ENCODE measurements at places on chromosomes 2 and 18.

- DNase-seq = no peak
Measured at GRCh38 chr2:45904267-45904945, 252.9 kb downstream of the PRKCE start.

DNA sequence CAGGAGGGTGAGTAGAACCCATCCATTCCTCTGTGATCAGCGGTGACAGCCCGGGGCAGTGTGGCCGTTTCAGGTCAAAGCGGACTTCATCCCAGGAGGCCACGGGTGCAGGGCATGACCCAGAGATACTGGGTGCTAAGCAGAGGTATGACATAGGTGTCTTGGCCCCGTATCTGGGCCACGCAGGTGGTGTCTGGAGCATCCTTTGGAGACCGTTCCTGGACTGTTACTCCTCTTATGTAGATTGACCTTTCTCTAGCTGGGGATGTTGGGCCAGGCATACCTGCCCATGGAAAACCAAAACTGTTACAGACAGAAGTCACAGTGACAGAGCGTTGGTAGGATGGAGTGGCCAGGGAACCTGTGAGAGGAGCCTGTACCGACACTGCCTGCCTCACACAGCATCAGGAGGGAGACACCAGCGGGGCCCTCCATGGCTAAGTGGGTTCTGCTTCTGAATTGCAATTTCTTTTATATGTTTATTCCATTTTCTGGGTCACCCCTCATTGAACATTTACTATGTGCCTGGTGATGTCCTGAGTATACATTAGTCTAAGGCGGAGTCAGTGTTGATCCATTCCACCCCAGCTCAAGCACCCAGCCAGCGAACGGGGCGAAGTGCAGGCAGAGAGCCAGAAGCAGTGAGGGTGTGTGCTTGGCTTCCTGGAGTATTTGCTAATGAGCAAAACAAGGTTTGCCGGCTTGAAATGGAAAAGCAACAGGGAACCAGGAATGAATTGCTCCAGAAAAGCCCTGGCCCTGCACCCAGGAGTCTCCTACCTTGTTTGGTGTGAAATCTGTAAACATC lies 141.7 kb downstream of the SH3RF3 start:
- no peak for DNase-seq

- no peak for DNase-seq
Measured at GRCh38 chr2:190763100-190763499, 114.2 kb downstream of the NAB1 start.

GRCh38 chr2:221973502-221973901 lies 325.3 kb downstream of the PAX3 start:
- no peak for DNase-seq

- DNase-seq = no peak
Measured at GRCh38 chr2:210224591-210224940, 681 bp downstream of the ACADL start.

GRCh38 chr2:230765611-230766300 lies 53.1 kb downstream of the CAB39 start:
- DNase-seq = no peak

DNA sequence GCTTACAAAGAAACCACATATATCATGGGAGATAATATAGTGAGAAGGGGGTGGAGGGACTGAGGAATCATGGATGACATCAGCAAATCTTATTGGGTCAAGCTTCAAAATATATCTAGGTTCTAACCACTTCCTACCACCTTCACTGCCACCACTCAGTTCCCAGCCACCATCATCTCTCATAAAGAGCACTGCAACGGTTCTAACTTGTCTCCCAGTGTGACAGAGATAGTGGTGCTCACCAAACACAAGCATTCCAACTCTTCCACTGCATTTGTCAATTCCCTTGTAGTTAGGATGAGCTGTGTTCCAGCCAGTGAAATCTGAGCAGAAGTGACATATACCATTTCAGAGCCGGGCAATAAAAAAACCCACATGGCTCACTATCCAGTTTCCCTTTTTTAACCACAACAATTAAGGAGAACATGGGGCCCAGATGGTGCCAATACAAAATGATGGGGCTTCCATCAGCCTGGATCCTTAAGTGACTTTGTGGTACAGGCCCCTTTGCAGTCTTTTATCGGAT lies 318.1 kb downstream of the NBAS start:
- DNase-seq = no peak

GRCh38 chr2:133733901-133734255 lies 165.6 kb upstream of the NCKAP5 start:
- DNase-seq = no peak

GRCh38 chr2:238260883-238261282 lies 21.0 kb upstream of the HES6 start:
- no peak for DNase-seq

DNA sequence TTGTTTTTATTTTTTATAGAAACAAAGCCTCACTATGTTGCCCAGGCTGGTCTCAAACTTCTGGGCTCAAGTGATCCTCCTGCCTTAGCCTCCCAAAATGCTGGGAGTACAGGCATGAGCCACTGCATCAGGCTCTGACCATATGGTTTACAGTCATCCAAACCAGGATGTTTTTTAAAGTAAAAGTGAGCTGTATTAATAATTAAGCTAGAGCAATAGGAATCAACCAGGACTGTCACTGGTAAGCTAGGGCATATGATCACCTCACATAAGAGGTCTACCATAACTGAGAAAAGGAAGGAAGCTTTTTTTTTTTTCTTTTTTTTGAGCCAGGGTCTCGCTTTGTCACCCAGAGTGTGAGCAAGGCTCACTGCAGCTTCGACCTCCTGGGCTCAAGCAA lies 8.5 kb upstream of the RBBP8 start:
- DNase-seq = no peak

GRCh38 chr2:102337012-102337411 lies 18.6 kb upstream of the IL18R1 start:
- no peak for DNase-seq

GRCh38 chr2:225429717-225430116 lies 30.2 kb downstream of the NYAP2 start:
- DNase-seq = no peak

- DNase-seq = no peak
Measured at GRCh38 chr2:127561371-127561770, 25.9 kb downstream of the MYO7B start.

GRCh38 chr2:174335988-174336500 lies 1.3 kb downstream of the SP9 start:
- no peak for DNase-seq

DNA sequence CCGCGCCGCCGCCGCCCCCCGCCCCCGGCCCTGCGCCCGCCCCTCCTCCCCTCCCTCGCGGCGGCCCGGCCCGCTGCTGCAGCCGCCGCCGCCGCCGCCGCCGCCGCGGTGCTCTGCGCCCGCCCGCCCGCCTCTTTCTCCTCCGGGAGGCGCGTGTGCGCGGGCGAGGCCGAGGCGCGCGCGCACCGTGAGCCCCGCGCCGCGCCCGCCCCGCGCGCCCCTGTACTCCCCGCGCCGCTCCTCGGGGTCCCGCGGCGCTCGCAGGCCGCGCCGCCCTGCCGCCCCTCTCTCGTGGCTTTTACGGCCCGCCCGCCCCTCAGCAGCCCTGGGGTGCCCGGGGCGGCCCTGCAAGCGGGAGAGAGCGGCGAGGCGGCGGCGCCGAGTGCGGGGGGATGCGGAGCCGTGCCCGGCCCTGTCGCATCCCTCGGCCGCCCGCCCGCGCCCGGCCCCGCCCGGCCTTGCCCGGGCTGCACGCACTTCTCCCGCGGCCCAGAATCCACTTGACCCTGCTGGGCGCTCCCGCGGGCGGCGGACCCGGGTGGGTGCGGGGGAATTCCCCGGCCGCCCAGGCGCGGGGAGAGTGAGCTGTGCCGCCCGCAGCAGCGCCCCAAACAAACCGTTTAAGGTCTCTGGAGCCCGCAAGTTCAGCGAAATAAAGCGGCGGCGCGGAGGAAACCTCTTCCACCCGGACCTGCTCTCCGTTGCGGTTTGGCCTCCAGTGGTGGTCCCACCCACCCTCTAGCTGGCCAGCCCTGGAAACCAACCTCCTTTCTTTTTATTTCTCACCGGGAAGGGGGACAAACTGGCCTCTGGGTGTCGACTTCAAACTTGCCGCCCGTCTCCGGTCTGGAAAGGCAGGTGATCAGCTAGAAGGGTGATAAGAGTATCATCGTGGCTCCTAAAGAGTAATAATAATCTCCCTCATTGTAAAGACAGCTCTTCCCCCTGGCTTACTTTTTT lies 37.4 kb downstream of the AFF3 start:
- DNase-seq = no peak

GRCh38 chr2:131584380-131584779 lies 56.7 kb downstream of the CCDC74A start:
- no peak for DNase-seq

- no peak for DNase-seq
Measured at GRCh38 chr2:23824777-23825212, 102.1 kb downstream of the ATAD2B start.

DNA sequence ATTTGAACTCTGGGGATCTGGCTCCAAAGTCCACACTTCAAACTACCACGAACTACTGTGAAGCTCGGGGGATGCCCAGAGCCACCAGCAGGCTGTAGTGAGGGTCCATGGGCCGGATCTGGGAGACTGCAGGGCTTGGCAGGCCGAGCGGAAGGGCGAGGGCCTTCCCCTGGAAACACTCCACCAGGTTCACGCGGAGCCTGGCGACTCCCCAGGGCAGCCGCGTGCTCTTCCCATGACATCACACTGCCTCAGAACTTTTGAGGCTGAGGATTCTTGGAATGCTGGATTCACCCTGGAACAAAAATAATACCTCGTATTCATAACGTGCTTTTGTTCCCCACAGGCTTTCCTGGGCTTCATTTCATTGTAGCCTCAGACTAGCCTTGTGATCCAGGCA lies 201.0 kb downstream of the SMAD7 start:
- DNase-seq = no peak

DNA sequence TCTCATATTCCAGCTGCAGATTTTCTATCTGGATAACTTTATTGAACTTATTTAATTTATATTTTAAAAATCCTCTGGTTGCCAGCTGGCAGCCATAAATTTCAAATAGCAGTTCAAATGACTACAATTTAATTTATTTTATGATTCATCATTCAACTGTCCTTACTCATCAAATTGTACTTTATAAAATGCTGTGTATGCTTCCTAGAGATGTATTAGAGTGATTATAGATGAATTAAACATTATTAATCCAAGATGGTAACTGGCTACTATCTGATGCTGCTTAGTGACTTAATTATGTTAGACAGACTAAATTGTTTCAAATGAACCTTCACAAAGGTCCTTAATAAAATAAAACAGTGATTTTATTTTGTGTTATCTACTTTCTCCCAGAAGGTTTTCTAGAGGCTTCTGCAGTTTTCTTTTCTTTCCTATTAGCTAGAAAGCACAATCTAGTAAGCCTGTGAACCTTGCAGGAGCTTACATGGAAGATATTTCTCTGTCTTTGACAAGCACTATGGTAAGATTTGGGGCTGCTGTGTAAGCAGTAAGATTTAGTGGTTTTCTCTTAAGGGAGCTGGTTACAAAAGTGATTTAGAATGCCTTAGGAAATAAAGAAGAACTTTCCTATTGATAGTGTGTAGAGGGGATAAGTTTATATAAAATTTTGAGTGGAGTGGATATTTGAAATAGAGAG lies 322.3 kb downstream of the FSIP2 start:
- no peak for DNase-seq

- no peak for DNase-seq
Measured at GRCh38 chr2:8452979-8453903, 228.6 kb upstream of the ID2 start.

GRCh38 chr18:2237706-2238105 lies 333.6 kb downstream of the METTL4 start:
- no peak for DNase-seq

DNA sequence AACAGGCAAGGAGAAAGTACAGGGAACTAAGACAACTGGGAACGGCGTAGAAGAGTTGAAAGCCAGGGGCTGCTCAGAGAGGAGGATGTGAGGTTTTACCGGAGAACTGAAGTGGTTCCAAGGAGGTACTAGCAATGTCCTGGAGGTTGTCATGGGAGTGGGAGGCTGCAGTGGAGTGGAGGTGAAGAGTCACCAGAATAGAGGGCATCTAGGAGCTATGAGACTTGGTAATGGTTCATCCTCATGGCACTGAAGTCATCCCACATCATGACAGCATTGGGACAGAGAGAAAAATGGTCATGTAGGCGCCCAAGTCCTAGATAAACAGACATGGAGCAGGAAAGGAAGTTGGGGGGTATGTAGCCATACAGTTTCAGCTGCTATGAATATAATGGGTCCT lies 26.3 kb downstream of the MRPL33 start:
- DNase-seq = no peak

- DNase-seq = no peak
Measured at GRCh38 chr2:127177617-127178263, 42.4 kb downstream of the CYP27C1 start.

DNA sequence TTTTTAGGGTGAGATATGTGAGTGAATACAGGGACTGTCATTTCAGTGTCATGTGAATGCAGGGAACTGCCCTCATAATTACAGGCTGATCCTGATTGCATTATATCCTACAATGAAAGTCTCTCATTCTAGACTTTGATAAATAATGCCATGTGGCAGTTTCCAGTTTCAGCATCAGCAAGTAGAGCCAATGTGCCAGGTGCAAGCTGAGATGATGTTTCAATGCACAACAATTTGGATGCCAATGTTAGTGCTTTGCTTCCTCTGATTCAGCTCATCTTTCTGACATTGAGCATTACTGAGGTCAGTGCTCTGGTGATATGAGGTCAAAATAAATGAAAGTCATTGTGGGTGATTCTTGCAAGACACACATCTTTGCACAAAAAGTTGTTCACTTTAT lies 63.7 kb upstream of the TFPI start:
- no peak for DNase-seq

DNA sequence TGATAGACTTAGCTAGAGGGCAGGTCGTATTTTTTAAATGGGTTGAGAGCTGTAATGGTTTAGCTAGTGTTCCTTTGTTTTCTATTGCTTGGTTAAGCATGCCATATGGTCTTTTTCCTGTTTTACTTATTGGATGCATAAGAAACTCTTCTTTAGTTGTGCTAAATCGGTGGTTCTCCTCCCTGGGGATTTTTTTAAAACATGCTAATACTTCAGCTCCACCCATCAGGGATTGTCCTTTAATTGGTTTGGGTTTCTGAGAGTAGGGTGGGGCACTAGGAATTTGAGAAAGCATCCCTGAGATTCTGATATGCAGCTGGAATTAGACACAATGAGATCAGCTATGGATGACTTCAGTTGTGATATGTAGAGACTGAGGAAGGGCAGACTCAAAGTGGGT lies 497.2 kb downstream of the THSD7B start:
- DNase-seq = no peak

- DNase-seq = no peak
Measured at GRCh38 chr18:5651736-5652135, 107.9 kb upstream of the EPB41L3 start.

DNA sequence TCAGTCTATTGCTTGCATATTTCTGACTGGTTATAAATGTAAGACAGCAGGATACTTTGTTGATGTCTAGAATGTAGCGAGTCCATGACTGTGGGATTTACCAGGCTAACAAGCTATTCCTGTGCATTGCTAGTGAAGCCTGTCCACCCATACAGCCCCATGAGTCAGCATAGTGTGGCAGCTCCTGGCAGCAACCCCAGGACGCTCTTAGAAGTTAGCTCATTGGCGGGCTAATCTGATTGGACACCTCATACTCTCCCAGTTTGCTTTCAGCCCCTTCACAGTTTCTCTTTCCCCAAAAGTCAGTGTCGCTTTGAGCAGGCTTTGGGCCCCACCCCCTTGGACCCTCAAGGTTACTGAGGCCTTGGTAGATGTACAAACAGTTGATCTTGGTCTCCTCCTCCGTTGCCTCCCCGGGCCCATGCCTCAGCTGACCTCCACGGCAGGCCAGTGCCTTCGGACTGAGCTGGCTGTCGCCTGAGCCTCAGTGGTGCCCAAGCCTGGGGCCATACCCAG lies 48.0 kb downstream of the COA5 start:
- DNase-seq = no peak
